Iris pigment epithelial cell (primary cell): ENCODE measurements at places on chromosomes 5 and 9.
A peak's percentile ranks its signal among the peaks of the same experiment; 100 is the strongest.

- no peak for DNase-seq
These were observed 5.6 kb upstream of the PPP2R2B start for GRCh38 chr5:146884066-146884626.

- peak; percentile 3 for DNase-seq
These were observed 78.4 kb upstream of the ATP10B start for GRCh38 chr5:160930406-160930805.

- no peak for DNase-seq
These were observed 22.4 kb downstream of the ELOVL7 start for GRCh38 chr5:60821488-60822284.

GRCh38 chr5:79728396-79728795 lies 38.8 kb downstream of the CMYA5 start:
- DNase-seq = no peak

- no peak for DNase-seq
These were observed 223.2 kb upstream of the ACO1 start for GRCh38 chr9:32161209-32161608.

- DNase-seq = no peak
These were observed 96.2 kb downstream of the TLR4 start for GRCh38 chr9:117800389-117800788.

- no peak for DNase-seq
These were observed 4.7 kb upstream of the PLPP7 start for GRCh38 chr9:131284856-131285255.

DNA sequence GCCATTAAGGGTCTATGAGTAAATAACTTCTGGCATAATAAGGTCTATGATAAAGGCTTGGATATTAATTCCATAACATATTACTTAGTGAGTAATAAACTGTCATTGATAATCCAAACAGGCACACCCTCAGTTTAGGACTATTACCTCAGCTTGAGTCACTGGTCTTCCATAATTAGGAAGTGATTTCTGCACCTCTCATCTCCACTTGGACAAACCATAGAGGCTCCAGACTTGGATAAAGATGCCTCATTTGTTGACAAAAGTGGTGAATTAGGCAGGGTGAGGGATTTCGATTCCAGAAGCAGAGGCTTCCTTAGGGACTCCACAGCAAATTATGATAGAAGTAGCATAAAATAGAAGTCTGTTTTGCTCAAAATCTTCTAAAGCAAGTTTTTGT lies 127.5 kb upstream of the MTAP start:
- no peak for DNase-seq

DNA sequence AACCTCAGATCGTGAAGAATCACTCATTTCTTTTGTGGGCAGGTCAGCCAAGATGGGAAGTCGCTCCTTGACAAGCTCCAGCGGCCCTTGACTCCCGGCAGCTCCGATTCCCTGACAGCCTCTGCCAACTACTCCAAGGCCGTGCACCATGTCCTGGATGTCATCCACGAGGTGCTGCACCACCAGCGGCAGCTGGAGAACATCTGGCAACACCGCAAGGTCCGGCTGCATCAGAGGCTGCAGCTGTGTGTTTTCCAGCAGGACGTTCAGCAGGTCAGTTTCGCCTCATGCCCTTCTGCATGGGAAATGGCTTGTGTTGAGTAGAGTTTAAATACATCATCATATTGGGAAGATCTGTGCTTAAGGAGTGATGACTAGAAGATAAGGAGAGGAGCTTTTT lies 173.3 kb downstream of the TRIO start:
- DNase-seq = no peak

DNA sequence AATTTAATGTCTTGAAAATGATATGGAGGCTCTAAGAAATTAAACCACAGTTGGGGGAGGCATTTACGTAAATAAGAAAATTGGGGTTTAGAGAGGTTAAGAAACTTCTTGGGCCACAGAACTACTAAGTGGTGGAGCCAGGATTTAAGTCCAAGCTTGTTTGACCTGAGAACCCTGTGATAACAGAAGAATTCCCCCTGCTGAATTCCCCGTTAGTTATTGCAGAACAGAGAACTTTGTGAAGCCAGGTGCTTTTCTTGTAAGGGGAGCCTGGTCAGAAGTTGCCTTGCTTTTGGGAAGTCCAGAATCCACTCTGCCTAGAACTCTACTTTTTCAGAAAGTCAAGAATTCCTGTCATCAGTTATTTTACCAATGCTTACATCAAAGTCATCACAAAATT lies 309.3 kb upstream of the SEMA6A start:
- no peak for DNase-seq

DNA sequence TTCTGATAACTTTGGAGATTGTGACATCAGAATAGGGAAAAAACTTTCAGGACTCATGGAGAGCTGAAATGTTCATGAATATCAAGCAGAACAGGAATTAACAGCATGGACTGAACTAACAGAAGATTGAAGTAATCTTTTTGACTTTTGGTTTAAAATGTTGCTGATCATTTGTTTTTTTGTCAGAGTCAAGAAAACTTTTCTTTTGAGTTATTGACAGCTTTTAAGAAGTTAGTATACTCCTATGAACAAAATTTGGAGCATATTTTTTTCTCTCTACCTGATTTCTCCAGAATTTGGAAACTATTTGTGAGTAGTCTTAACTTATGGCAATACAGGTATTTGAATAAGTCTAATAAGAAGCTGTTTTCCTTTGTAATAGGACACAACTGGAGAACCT lies 244.3 kb upstream of the KLF9 start:
- no peak for DNase-seq

DNA sequence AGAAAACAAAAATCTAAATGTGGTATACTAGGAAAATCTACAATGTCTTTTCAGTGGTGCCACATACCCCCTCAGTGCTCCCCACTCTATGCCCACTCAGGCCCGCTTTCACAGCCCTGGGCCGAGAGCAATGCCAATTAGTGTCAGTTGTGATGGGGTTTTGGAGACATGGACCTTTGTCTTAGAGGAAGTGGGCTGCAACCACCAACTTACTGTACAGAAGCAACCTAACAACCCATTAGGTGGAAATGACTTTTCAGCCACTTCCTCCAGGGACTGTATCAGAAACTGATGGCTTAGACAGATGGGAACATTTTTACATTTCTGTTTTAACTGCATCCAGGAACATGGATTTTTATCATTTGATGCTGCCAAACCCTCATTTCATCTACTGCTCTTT lies 268.0 kb downstream of the BNC2 start:
- DNase-seq = no peak

DNA sequence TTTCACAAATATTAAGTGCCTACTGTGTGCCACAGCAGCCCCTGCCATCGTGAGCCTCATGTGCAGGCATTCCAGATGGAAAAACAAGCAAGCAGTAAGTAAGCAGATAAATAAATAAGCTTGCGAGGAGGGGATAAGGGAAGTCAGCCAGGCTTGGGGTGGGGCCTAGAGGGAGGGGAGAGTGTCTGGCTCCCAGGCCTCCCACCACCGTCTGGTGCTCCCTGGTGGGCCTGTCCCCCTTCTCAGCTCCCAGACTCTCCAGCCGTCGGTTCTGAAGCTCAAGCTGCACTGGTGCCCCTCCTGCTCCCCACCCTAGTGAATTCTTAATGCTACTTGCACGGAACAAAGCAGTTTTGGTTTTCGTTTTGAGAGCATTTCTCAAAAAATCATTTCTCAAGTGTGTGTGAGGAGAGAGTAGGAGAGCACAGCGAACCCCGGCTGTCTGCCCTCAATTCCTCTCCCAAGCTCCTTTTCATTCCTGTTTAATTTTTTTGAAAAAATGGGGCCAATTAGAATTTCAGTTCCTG lies 6.6 kb upstream of the IER5L start:
- DNase-seq = no peak

GRCh38 chr5:174664180-174664850 lies 60.1 kb upstream of the MSX2 start:
- no peak for DNase-seq

DNA sequence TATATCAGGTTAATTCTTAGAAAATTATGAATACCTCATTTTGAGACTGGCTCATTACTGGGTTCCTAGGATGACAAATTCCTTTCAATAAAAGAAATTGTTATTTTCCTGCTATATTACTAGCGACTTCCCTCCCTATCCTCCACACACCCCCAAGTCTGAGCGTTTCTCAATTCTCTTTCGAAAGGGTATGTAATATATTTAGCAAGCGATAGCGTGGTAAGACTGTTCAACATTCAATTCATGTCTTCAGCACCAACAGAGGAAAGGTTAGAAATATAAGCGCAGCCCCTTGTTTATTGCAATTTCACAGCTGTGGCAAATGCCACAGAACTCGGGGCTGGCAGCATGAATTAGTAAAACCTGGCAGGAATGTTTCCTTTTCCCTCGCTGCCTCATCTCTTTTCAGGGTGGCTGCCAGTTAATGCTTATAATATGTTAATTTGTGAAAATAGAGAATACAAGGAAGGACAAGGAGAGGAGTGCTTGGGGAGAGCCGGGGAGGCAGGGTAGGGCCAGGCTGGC lies 152.7 kb upstream of the TBCA start:
- DNase-seq = no peak

DNA sequence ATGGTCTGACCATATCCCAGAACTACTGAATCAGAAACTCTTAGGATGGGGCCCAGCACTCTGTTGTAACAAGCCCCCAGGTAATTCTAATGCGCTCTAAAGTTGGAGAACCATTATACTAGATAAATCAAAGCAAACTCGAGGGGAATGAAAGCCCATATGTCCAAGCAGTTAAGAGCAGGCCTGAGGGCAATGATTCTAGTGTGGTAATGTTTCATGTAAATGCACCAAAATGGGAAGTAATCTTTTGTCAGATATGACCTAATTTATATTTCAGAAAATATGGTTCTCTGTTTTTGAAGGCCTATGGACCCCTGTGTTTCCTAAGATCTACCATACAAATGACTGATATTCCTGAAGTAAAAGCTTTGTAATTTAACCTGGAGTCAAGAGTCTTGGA lies 108.0 kb upstream of the PTGER4 start:
- no peak for DNase-seq

- DNase-seq = no peak
These were observed 6.9 kb upstream of the SEC16A start for GRCh38 chr9:136489731-136490130.

DNA sequence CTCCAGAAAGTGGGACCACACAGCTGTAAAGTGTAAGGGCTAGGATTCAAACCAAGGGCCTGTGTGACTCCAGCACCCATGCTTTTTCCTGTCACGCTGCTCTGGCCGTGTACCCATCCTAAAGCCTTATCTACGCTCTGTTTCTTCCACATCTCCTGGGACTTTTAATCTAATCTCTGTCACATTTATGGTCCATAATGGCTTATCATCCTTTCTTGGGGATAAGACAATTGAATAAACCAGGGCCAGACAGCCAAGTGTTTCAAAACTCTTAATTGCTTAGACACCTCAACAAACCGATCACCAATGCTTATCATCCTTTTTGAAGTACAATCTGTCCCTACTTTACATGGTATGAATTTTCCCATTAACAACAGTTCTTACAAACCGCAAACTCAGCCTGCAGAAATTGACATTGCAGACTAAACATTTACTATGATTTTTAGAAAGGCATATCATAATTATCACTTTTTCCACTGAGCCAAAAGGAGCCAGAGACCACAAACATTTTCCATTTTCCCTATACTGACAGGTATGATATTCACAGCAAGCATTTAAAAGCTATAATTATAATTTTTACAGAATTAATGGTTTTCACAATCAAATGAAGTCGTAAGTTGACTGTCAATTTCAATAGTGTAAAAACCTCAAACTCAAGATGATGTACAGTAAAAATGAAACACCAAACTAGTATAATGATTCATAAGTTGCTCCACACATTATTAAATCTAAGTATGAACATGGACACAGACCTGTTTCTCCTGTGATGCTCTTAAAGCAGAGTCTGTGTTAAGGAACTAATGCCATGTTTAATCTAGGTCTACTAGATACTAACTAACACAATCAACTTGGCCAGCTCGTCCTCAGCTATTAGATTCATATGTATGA lies 99.5 kb downstream of the FBXW11 start:
- no peak for DNase-seq

GRCh38 chr5:82169892-82170291 lies 108.3 kb downstream of the RPS23 start:
- DNase-seq = no peak

DNA sequence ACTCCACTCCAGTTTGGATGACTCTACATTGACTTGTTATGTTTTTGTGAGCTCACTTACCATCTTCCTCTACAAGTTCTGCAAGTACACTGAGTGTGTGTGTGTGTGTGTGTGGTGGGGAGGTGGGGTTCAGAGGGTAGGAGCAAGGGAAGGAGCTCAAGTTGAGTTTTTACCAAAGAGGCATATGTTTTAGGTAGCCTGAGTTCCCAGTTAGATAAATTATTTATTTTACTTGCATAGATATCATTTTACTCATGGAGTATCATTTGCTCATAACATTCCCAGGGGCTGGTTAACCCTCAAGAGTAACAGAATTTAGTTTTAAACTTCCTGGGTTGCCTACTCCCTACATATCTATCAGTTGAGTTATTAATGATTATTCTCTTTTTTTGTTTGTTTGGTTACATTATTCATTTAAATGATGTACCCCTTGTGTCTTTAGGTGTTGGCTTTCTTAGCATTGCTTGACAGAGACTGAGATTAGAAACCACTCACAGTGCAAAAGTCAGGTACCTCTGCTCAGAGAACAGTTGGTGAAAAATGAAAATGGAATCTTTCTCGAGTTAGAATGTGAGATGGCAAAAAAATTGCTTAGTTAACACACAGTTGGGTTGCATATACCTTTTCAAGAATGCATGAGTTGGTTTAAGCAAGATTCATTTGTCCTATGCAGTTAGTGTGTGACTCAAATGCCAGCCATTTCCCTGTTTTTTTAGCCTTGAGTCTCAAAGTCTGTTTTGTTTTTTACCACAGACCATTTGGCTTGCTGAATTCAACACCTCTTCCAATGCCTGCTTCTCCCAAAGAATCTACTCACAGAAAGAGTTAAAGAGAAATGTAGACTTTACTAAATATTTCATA lies 29.2 kb downstream of the TNFSF8 start:
- DNase-seq = peak; percentile 63

GRCh38 chr5:161085056-161085455 lies 233.0 kb upstream of the ATP10B start:
- DNase-seq = peak; percentile 25
